ENCODE measurements at places on chromosomes 2 and 18.

- DNase-seq: no peak
Observed at GRCh38 chr2:227124811-227125210, 39.2 kb downstream of the COL4A4 start.

GRCh38 chr2:233803292-233803911, 25.3 kb downstream of the MROH2A start:
- DNase-seq: no peak

GRCh38 chr2:147845411-147845971, 662 bp downstream of the ACVR2A start:
- DNase-seq: no peak

GRCh38 chr2:241228081-241228859, 39.8 kb downstream of the ANO7 start:
- DNase-seq: no peak

DNA sequence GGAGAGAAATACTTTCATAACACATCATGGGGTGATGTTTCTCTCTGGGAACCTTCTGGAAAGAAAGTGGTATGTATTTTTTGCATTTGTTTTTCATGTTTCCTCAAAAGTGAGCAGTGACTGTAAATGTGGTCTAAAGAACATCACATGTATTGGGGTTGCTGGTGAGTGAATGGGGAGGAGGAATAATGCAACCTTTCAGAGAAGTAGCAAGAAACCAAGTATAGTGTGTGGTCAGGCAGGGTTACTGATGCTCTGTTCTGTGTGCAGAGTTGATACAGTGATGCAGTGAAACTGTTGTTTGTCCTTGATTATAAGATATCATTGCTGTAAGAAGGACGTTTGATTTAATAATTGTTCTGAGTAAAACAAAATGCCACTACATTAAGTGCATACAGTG, 24.1 kb downstream of the ADNP2 start:
- no peak for DNase-seq

DNA sequence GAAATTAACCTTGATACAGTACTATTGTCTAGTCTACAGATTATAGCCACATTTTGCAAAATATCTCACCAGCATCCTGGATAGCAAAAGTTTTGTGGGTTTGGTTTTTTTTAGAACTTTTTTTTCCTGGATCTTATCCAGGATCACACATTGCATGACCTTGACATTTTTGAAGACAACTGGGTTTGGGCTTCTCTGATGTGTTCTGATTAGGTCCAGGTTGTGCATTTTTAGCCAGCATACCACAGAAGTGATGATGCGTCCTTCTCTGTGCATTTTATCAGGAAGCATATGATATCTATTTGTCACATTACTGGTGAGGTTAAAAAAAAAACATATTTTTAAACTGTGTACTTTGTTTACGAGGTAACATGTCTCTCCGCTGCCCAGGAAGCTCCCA, 221.0 kb upstream of the OSR1 start:
- DNase-seq: no peak

GRCh38 chr2:148909114-148909513, 34.1 kb downstream of the KIF5C start:
- no peak for DNase-seq

DNA sequence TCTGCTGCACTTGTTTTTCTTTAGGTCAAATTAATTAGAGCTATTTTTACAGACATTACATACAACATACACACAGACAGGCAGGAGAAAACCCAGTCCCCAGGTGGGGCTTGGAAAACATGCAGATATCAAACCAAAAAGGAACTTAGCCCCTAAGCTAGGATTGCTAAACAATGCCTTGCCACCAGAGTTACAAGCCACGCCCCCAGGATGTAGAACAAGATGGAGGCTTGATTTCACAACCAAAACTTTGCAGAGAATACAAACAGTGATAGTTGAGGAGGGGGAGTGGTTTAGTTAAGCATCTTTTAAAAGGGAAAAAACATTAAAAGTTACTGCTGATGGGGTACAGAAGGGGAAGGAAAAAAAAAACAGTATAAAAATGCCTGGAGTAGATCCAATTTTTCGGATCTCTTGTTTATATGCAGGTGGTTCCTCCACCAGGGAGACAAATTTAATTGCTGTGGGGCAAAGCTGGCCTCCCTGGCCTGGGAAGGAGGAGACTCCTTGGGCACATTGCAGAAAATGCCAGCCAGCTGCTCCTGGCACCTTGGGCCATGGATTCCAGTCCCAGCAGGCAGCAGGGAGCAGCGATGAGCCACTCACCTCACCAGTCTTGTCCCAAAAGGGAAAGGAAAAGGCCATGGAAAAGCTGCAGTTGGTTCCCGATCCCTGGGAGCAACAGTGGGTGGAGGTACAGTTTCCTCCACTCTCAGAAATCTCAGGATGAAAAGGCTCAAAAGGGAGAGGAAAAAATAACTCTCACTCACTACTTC, 348.4 kb upstream of the REG3G start:
- no peak for DNase-seq

GRCh38 chr2:219441451-219442255, 7.0 kb downstream of the SPEG start:
- DNase-seq: no peak

DNA sequence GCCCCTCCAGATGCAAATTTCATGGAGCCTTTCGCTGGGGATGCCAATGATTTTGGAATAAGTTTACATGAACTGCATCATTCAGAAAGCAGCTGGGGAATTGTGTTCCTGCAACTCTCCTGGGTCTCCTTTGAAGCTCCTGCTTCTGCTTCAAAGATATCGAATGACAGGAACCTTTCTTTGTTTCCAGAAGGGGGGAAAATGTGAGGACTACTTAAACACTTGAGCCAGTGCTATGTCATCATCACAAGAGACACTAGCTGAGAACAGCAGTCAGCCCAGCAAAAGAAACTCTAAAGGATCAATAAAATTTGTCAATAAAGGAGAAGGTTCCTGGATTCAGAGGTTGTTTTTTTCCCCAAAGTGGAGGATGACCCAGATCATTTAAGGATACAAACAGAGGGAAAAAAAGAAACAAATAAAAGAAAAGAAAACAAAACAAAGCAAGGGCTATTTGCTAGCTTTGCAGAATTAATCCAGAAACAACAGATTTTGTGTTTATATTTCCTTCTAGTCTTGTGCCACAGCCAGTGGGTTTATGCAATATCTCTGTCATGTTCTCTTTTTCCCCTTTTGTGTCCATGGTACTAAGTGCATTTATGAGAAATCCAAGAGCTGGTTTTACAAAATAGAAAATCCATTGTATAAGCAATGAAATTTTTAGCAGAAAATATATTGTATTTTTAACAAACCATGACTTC, 463.7 kb downstream of the CDH2 start:
- DNase-seq: no peak

- no peak for DNase-seq
Observed at GRCh38 chr2:143694335-143694734, 565.1 kb downstream of the ARHGAP15 start.

- no peak for DNase-seq
Observed at GRCh38 chr2:73901143-73901542, 8.3 kb downstream of the ACTG2 start.

DNA sequence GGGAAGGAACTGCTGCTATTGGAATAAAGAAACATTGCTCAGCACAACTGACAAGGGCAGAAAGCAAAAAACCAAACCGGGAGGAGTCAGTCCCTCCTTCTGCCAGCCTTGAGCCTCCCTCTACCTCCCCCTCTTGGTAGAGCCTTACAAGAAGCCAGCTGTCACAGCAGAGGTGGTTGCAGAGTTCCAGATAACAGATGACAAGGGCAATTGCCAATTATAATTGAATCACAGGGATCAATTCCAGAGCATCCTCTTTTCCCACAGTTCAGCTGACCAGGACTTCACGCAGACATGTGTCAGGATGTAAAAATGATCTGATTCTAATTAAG, 548.2 kb upstream of the LRRTM1 start:
- DNase-seq: no peak

DNA sequence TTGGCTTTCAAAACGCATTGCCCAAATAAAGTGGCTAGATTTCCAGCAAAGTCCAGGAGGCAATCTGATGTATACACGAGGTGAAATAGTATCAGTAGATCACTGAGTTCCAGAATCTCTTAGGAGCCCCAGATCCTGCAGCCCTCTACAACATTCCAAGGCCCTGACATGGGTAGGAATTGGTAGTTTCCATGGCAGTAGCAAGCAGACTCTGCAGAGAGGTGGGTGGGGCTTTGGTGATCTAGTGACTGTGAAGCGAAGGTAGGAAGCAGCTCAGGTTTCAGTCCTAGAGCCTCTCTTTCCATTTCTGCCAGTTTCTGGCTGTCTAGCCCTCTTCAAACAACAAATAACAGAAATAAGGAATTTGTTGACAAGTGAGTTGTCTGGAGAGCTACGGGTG, 13.8 kb upstream of the SGPP2 start:
- no peak for DNase-seq

GRCh38 chr2:39545957-39546356, 108.9 kb upstream of the MAP4K3 start:
- DNase-seq: no peak

- DNase-seq: no peak
Observed at GRCh38 chr2:202945-203344, 60.9 kb downstream of the SH3YL1 start.

DNA sequence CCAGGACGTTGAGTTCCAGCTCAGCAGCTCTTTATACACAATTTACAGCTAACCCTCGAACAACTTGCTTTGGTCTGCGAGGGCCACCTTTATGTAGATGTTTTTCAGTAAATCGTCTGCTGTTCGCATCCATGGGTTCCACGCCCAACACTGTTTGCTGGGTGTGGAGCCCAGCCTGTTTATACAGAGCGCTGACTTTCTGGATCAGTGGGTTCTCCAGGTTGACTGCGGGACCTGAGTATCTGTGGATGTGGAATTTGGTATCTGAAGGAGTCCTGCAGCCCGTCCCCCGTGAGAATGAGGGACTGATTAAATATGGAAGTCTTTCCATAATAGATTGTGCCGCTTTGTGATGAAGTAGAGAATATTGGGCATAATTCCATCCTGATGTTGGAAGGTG, 2.9 kb downstream of the CTDP1 start:
- DNase-seq: no peak

DNA sequence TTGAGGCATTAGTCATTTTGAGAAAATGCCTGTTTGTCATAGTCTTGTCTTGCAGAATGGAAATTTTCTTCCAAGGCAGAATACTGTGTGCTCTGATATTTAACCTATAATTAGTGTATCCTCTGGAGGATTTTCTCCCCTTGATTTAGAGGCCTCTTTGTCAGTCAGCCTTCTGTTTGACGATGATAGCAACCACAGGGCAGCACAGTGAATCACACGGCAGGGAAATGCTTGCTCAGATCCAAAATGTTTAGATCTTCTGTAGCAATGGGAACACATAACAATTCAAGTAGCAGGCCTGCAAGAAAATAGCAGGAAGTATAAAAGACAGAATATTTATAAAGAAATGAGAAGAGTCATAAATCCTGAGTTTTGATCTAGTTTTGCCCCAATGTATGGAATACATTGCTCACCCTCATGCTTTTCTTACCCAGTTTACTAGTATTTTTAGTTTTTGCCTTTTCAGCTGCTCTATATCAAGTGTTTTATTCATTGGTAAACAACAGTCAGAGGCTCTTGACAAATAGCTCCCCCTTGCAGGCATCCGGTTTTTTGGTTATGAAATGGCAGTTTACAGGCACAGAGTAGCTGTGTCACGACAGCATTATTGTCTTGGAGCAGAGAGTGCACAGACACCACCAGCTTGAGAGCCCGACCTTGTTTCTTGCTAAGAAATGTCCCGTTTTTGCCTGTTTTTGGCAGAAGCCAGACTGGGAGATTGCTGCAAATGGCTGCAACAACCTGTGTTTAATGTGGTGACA, 185.1 kb downstream of the MYO3B start:
- DNase-seq: no peak

DNA sequence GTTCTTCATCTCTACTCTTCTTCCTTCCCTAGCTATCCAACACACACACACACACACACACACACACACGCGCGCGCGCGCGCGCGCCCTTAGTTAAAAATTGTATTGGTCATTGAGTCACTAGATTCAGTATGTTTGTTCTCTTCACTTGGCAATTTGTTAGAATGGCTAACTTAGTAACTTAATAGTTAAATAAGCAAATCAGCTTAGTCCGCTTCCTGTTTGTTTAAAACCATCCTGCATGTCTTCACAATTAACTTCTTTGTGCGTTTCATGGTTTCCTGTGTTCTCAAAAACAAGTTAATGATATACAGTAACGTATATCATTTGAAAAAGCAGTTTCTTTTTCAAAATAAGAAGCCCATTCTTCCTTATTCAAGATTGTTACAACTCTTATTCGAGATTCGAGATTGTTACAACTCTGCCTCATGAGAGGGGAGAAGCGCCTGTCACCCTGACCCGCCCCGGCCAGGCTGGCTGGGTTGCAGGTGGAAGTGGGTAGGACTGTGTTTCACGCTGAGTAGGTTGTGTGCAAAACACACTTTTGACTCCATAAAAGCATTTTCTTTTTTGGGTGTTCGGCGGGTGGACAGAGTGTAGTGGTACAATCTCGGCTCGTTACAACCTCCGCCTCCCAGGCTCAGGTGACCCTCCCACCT, 9.5 kb upstream of the CNNM3 start:
- DNase-seq: no peak

DNA sequence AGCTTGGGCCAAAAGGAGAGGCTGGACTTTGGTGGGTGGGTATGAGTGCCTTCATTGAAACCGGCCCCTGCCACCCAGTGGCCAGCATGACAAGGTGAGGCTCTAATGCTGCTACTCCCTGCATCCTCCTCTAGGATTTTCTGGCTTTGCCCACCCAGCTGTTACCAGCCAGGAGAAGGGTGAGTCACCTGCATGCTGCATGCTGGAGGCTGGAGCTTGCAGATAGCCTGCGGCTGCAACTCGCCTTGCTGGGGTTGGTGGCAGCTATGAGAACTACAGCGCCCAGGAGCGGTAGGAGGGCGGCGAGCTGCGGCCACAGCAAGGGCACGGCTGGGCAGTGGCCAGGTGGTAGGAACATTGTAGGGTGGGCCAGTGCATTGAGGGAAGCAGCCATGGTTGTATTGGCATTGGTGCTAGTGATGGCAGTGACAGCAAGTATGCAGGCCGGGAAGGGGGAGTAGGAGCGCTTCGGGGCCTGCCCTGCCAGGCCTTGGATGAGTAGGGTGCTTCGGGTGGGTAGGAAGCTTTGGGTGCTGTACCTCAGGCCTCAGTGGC, 75.4 kb upstream of the SLC35G4 start:
- DNase-seq: no peak
